ENCODE measurements at places on chromosomes 2 and 18.

DNA sequence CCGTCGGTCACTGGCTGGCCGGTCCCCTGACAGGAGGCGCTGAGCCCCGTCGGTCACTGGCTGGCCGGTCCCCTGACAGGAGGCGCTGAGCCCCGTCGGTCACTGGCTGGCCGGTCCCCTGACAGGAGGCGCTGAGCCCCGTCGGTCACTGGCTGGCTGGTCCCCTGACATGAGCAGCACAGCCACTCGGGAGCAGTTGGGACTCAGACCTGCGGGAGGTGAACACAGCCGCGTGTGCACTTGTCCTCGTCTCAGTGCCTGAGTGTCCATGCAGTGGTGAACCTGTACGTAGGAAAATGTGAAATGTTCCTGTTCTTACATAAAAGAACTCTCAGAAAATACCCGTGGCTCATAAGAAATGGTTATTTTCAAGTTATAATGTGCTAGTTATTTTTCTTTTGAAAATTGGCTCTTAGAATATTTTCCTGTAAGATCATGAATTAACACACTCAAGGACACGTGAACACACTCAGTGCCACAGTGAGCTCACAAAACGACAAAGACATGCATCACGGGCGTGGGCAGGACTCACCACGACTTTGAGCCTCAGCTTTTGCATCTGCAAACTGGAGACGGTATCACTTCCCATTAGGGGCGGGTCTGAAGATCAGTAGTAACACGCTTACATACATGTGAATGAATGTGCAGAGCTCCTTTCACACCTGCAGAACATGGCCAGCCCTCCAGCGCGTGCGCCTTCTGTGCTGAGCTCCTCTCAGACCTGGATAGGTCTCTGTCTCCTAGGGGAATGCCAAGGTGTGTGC lies 21.1 kb upstream of the NFATC1 start:
- DNase-seq, result no peak

DNA sequence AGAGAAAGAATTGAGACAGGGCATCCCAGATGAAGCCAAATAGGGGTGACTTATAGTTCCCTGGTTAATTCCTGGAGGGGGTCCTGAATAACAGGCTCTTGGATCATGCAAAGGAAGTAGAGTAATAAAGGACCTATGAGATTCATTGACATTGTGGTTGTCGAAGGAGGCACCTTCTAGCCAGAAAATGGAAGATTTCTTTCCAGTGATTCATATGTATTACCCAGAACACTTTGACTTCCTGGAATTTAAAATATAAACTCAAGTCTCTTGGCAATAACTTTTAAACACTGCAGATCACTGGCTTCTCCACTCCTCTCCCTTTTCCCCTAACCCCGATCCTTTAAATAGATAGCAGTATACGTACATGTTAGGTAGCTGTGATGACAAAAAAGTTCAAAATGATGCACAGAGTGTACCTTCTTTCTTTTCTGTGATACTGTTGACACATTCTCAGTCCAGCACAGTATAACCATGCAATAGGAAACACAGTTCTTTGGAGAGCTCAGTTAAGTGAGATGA lies 211.8 kb downstream of the LTBP1 start:
- DNase-seq, result no peak

DNA sequence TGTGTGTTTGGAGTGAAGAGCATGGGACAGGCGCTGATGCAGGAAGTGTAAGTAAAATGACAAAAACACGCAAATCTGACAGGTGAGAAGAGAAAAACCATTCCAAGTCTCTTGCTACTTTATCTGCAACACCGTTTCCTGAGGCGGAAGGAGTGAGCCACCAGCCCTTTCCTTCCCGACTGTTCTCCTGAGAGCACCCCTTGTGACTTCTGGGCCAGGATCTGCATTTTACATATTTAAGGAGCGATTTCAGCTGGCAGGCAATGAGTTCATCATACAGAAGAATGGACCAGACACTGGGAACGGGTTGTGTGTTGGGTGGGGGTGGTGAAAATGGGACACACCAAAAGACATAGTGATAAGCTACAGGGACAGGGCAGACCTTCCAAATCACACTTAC lies 277.3 kb downstream of the TGIF1 start:
- DNase-seq, result no peak

- no peak for DNase-seq
These were observed 42.2 kb downstream of the RAD51AP2 start for GRCh38 chr2:17476064-17476463.

GRCh38 chr2:204264621-204265140 lies 280.6 kb upstream of the PARD3B start:
- DNase-seq, result no peak

All from stimulated activated CD8-positive, alpha-beta memory T cell treated with anti-CD3 and anti-CD28 coated beads, Interleukin-4, amount 100 ng/mL, for 4 hours (primary cell).